ENCODE measurements at places on chromosomes 11 and 22. TPM values are rescaled to one million over a fixed set of nuclear protein-coding genes. Genes with fewer than 3 reads are reported as not detected.

The HTR3A gene
- polyA plus RNA-seq = 1.5 TPM

The TRPM5 gene
- polyA plus RNA-seq = 0.76 TPM

The MYO18B gene
- polyA plus RNA-seq = 2.6 TPM

The CDC45 gene
- 21.5 TPM for polyA plus RNA-seq

The DUSP18 gene
- 4.2 TPM for polyA plus RNA-seq

The DLG2 gene
- 12.9 TPM for polyA plus RNA-seq

The HORMAD2 gene
- not detected for polyA plus RNA-seq

The NTM gene
- polyA plus RNA-seq = 92.8 TPM

The GGTLC3 gene
- not detected for polyA plus RNA-seq

The POU2AF2 gene
- polyA plus RNA-seq = not detected

The PKNOX2 gene
- 6.4 TPM for polyA plus RNA-seq

The CD151 gene
- polyA plus RNA-seq = 114 TPM

The OPCML gene
- polyA plus RNA-seq = 5.5 TPM

The CLMP gene
- 17.6 TPM for polyA plus RNA-seq

The SCGB1A1 gene
- 24.1 TPM for polyA plus RNA-seq

The RIMBP3B gene
- polyA plus RNA-seq = 0.34 TPM

The SLC2A11 gene
- 21.1 TPM for polyA plus RNA-seq

The OR8D1 gene
- polyA plus RNA-seq = not detected

The APOA1 gene
- polyA plus RNA-seq = not detected

The OR4D9 gene
- not detected for polyA plus RNA-seq

The FBLN1 gene
- 135 TPM for polyA plus RNA-seq

Measured in brain (organoid and tissue), 16 donors.